ENCODE measurements at places on chromosomes 6 and 20.

- no peak for DNase-seq
Observed at GRCh38 chr20:29878777-29879442, 1378.6 kb upstream of the DEFB115 start.

DNA sequence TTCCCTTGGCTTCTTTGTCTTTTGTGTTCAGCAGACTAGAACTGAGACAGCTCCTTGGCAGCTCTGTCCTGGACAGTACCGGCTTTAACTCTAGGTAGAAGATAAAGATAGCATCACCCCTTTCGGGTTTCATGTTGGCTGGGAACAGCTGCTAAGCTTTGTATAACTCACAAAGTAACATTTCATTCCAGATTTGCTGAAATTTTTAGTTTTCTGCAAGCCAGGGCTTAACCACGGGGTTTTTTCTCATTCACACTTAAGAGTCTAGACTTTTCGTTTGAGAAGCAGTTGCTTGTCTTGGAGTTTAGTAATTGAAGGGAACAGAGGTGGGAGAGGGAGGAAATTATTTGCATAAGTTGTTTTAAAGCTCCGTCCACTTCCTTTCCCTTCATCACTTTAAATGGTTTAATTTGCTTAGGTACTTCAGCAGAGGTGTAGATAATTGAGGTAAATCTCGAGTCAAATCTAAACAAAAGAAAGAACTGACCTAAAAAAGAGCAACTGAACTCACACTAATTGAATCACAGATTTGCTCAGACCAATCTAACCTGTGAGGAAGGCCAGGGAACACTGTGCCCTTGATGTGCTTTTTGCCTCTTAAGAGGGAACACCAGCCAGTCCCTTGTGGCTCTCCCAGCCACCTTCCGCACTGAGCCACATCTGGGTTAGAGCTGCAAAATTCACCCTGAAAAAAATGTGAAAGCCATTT, 48.3 kb downstream of the RREB1 start:
- no peak for DNase-seq

DNA sequence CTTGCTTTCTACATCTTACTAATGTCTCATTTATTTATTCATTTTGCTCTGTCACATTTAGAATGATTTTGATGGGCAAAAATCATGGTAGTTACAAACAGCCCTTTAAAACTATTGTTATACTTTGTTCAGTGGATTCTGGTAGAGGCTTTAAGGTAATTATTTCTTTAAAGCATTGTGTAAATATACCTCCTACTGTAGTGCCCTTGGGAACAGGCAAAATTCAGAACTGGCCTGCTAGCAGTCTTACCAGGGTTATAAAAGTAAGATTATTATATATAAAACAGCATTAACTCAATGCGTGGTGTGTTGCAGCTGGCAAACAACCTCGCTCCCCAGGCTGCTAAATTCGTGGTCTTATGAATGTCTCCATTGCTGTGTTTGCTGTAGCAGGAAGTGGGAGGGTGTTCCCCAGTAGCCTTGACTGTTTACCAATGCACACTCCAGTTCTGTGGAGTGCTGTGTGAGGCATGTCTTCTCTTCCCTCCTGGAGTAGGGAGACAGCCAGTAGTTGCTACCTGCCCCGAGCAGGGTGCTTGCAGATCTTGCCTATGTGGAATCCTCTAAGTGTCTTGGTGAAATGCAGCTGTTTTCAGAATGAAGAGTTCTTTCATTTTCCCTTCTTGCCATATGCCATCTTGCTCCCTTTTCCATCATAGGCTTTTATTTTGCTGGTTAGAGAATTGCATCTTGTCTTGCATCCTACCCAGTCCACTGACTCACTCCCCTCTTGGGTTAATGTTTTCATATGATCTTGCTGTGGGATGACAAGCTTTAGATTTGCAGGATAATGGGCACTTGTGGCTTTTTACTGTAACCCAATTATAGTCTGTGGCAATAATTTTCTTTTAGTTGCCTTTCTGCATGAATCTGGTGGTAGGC, 45.3 kb downstream of the IGF2R start:
- DNase-seq, result peak; percentile 15

GRCh38 chr20:36092398-36093024, 62.0 kb upstream of the EPB41L1 start:
- no peak for DNase-seq

DNA sequence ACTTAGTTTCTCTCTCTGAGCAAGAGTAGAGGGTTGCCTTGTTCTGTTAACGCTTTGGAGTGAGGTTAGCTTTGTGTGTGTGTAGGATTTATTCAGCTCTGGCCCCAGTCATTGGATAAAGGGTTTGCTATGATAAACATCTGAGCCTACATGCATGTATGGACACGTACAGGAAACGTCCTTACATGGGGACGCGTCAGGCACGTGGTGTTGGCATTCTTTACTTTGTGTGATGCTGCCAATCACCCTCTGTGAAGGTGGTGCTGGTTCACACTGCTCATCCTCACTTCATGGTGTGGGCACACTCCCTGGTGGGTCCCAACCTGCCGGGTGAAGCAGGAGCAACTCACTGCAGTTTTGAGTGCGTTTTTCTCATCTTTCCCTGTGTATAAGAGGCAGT, 53.4 kb upstream of the CD93 start:
- DNase-seq, result no peak

All from activated effector memory CD4-positive, alpha-beta T cell treated with Interleukin-2 at 50 U/mL for 16 hours (primary cell).